ENCODE measurements at places on chromosomes 6 and 20.

DNA sequence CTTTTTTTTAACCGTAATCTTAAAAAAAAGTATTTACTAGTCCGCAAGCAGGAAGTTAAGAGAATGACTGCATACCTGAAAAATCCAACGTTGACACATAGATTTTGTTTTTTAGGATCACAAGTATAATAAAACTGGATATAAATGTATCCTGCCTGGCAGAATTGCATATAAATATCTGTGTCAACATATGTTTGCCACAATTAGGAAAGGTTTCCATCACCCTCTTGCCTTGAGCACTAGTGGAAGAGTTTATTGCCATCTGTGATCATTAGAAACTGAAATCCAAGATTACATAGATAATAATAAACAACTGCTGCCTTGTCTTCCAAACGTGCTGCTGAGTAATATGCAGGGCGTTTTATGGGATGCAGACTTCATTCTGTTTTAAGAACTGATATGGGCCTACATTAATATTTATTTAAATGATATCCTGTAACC, 27.9 kb downstream of the PLEKHG1 start:
- peak; percentile 99 for DNase-seq

DNA sequence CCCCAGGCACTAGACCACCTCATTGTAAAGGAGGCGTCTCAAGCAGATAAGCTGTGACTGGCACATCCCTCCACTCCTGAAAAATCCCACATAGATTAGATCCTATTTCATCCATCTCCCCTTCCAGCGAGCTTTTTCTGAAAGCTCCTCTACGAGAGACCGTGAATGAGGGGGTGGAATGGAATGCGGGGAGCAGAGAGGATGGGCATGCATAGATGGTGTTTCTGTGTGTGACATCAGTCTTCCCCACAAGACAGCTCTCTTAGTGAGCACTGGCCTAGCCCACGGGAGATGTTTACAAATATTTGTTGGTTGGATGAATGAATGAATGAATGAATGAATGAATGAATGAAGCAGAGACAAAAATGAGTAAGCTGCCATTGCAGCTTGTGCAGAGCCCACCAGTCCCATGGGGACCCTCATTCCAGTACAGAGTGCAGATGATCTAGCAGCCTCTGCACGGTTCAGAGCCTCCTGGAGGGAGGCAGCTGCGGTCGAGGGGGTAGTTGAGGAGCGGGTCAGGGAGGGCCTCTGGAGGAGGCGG, 98.4 kb downstream of the DLGAP4 start:
- no peak for DNase-seq

DNA sequence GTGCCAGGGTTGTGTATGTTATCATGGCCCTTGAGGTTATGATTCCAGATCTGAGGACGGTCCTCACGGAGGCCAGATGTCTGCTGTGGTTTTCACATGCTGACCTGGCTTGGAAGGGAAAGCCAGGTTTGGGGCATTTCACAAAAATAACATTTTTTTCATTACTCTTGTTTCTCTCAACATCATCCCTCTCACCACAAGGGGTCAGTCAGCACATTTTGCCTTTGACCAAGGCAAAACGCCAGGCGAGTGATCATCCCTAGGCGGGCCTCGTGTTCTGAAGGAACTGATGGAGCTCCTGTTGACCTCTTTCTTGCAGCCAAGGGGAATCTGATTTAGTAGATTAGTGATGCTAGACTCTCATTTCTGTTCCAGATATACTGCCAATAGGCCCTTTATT, 133.5 kb downstream of the TBC1D7 start:
- no peak for DNase-seq

GRCh38 chr6:161161121-161161520, 112.7 kb downstream of the AGPAT4 start:
- no peak for DNase-seq

GRCh38 chr6:2641044-2641725, 109.5 kb downstream of the MYLK4 start:
- DNase-seq = no peak

DNA sequence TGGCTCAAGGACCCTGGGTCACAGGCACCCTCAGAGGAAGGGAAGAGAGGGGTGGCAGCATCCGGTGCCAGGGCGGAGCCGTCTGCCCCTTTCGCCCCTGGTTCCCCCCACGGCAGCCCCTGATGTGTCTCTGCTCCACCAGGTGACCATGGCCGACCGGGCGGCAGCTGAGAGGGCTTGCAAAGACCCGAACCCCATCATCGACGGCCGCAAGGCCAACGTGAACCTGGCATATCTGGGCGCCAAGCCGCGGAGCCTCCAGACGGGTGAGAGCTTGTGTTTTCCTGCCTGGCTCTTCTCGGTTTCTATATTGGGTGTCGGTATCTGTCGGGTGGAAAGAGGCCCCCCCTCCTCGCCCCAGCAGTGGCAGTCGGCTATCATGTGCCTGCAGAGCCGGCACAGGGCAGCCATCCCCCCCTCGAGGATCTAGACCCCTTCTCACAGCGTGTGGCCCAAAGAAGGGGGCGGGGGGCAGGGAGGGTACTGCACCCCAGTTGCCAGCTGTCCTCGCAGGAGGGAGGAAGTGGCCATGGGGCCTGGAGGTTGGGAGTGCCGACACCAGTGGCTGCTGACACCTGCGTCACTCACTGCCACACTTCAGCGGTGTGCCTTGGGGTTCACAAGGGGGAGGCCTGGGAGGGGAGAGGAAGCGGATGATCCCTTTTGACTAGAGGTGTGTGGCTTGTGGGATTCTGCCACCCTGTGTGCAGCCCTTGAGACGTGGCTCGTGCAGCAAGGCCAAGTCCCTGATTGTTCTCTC, 1.5 kb downstream of the RBM38 start:
- DNase-seq = no peak

DNA sequence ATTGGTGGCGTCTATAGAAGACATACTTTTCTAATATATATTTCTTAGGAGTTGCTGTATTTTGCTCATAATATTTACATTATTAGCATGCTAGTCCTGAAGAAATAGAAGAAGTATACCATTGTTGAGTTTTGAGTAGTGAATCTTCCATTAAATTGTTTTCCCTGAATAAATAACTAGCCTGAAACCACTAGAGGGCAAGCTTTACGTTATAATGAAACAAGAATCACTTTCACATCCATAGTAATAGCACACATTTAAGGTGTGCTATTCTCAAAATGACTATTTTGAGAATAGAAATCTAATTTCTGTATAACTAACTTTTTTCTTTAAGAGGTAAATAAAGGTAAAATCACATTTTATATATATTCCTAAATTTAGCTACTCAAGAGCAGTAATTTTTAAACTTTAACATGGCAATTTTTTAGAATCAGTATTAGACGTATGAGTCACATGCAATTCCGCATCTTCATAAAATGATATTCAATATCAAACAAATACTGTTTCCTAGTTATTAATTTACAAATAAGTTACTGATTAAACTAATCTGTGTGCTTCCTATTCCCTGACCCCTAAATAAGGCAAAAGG, 213.2 kb upstream of the MANEA start:
- no peak for DNase-seq

GRCh38 chr6:160356074-160356744, 8.0 kb downstream of the SLC22A3 start:
- DNase-seq = no peak

DNA sequence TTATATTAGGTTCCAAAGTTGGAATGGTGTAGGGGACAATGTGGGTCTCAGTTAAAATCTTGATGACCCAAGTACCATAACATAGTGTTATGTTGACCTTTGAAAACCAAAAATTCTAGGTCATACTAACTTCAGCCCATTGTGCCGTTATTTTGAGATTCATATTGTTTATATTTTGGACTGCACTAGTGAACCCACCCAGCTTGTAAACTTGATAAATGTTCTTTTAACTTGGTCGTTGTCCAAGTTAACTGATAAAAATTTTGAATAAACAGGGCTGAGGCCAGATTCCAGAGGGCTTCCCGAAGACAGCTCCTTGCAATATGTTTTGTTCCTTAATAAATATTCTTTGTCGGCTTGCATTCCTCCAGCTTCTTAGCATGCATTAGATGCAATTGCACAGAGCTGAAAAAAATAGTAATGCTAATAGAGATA, 90.3 kb downstream of the BCAS1 start:
- no peak for DNase-seq

DNA sequence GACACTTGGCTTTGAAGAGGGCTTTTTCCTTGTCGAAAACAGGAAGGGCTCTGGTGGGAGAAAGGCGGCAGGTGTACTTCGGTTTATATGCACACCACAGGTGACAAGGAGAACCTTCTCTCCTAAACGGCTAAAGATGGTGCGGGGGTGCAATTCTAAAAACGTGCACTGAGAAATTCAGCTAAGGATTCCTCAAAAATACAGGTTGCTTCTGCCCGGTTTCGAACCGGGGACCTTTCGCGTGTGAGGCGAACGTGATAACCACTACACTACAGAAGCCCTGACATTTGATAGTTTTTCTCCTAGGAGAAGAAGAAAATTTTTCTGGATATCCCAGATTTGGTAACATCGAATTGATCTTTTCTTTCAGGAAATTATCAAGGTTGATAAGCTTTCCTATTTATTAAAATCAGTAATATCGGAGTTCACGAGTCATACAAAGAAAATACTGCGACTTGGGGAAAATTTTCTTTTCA, 32.0 kb downstream of the POM121L2 start:
- DNase-seq = no peak

DNA sequence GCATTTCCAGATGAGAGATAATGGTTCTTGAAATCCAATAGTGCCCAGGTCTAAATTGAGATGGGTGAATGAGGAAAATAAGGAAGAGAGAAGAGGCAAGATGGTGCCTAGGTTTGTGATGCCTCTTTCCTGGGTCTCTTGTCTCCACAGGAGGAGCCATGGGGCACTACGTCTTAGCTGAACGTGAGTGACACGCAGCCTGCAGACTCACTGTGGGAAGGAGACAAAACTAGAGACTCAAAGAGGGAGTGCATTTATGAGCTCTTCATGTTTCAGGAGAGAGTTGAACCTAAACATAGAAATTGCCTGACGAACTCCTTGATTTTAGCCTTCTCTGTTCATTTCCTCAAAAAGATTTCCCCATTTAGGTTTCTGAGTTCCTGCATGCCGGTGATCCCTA, 6.8 kb downstream of the HFE start:
- no peak for DNase-seq

GRCh38 chr20:19937218-19937617, 79.9 kb upstream of the NAA20 start:
- no peak for DNase-seq

DNA sequence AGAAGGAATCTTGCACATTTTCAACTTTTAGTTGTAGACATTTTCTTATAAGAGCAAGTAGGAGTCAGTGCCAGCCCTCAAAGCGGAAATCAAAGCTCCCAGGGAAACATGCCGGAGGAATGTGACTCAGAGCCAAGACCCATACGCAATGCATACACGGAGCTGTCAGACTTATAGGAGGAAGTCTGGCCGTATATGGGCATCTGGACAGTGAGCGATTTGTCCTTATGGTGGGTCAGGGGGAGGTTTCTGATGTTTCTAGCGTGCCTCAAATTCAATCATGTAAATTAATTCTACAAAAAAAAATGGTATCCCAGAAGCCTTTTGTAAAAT, 3.6 kb upstream of the CCN2 start:
- DNase-seq = no peak

GRCh38 chr20:21508230-21509078, 5.4 kb downstream of the NKX2-2 start:
- DNase-seq = no peak

DNA sequence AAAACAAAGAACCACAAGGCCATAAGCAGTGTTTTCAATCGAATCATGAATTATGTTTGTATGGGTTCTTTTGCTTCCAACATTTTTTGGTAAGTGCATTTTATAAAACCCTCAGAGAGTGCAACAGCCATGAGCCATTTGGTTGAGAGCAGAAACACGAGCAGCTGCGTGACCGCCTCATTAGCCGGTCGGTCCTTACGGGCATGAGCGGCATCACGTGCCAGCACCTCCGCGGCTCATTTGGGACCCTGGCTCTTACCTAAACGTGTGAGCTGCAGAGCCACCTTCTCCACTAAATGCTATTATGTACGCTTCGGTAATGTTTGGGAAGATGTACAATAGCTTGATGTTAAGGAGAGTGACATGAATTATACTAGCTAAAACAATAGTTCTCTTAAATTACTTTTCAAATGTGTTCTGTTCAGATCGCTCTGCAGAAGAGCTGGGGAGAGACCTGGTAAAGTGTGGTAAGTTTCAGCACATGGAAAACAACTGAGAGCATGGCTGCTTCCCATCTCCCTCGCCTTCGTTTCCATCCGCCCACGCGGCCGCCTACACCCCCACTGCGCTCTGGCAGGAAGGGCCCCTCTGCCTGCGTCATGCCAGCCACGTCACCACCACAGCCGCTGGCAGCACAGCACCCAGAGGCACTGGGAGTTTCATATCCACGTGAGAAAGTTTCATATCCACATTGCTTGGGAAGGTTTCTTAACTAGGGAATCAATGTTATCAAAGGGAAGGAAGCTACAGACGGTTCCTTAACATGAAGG, 23.7 kb upstream of the PDE10A start:
- DNase-seq = no peak

DNA sequence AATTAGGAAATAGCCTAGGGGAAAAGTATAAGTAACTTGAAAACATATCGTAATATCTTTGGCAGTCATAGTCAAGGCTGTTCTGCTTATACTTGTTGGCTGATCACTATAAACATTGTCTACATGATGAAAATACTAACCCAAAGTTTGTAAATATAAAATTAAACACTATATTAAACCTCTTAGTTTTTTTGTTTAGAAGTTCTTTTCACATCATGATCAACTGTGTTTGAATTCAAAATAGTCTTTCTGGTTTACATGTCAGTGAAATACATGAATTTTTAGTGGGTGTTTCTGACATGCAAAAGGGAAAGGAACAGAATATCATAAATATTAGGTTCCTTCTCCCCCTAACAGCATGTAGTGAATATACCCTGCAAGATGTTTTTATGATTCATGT, 43.5 kb downstream of the ADGRG6 start:
- DNase-seq = no peak

- DNase-seq = peak; percentile 95
These were observed at the start of gene HLA-DMA for GRCh38 chr6:32952817-32953739. Gene HLA-DMA (minus strand): TSS chr6:32953097. CDS start chr6:32953036, 61 bp downstream.

GRCh38 chr6:130602151-130602770, 224.9 kb upstream of the SMLR1 start:
- peak; percentile 92 for DNase-seq

DNA sequence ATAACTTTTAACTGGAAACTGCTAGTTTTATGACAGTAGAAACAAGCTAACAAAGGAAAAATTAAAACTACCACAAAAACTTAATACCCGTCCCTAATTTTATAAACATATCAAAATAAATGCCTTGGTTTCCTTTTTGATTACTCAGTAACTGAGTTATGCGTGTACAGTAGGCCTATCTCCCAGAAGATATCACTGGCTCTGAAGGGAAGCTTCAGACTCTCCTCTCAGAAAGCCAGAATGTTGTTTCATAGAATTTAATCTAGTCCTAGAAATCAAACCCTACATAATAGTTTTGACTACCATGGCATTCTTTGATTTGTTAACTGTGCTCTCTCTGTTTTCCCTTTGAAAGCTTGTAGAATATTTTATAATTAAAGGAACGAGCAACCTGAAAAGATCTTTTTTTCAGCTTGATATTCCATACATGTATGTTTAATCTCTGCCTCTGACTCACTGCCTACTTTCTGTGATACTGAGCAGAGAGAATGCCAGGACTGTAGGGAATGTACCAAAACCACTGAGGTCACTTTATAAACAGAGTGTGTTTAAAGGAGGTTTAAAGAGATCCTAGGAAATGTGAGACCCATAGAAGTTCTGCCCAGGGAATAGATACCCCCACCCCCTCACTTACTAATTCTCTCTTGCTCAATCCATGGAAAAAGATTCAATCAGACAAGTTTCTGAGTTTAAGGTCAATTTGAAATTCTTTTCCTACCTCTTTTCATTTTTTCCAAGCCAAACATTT, 311.5 kb downstream of the HDGFL1 start:
- peak; percentile 89 for DNase-seq

- DNase-seq = no peak
These were observed 116.2 kb downstream of the RTN4IP1 start for GRCh38 chr6:106512968-106513574.

GRCh38 chr20:49415005-49415667, 67.3 kb downstream of the KCNB1 start:
- no peak for DNase-seq
